Stimulated activated CD4-positive, alpha-beta T cell treated with anti-CD3 and anti-CD28 coated beads, Interleukin-1b, Interleukin-23, amount 100 ng/mL, for 4 hours (primary cell): ENCODE measurements at places on chromosomes 11 and 22.

GRCh38 chr22:30335236-30335635 is 8.5 kb upstream of the TBC1D10A start:
- DNase-seq, result no peak

- no peak for DNase-seq
These were observed 113.9 kb downstream of the CCDC81 start for GRCh38 chr11:86488553-86488952.

DNA sequence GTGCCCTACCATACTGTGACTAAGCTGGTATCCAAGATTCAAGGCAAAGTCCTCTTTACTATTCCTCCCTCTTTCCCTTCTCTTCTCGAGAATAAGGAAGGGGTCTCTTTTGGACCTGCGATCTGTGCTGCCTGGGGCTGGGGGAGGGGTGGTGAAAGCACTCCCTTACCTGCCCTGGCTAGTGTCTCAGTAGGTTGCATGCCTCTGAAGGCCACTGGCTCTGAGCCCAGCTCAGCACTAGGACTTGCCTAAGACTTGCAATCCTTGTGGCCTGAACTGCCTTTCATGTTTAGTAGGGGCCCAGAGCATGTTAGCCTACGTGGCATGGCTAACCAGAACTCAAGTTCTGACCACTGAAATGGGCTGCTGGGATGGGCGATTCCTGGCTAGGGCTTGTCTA is 13.0 kb upstream of the REXO2 start:
- DNase-seq, result no peak

GRCh38 chr11:44746894-44747293 is 20.1 kb downstream of the TSPAN18 start:
- no peak for DNase-seq

- DNase-seq, result no peak
These were observed 31.3 kb downstream of the TRAF6 start for GRCh38 chr11:36478700-36479329.

- no peak for DNase-seq
These were observed 9.1 kb upstream of the CCDC179 start for GRCh38 chr11:22869325-22869724.

- peak; percentile 64 for DNase-seq
These were observed 78.7 kb upstream of the PPARA start for GRCh38 chr22:46071451-46072109.

- no peak for DNase-seq
These were observed 10.2 kb downstream of the SMTN start for GRCh38 chr22:31091106-31091975.

DNA sequence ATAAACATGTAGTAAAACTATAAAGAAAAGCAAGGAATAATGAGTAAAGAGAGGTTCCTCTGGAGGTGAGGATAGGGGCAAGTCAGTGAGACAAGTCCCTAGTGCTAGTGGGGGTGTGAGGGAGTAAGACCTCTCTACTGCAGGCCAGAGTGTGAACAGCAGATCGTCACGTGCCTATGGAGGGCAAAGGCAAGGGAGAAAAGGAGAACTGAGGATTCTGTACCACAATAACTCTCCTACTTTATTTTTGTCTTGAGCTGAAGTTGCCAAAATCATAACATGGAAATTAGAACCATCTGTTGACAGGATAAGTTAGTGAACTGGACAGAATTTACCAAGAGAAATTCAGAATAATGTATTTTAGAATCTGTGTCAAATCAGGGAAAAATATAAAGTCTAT is 77.6 kb downstream of the ENTHD1 start:
- DNase-seq, result no peak

- no peak for DNase-seq
These were observed 256.9 kb upstream of the CTSC start for GRCh38 chr11:88594274-88594950.

DNA sequence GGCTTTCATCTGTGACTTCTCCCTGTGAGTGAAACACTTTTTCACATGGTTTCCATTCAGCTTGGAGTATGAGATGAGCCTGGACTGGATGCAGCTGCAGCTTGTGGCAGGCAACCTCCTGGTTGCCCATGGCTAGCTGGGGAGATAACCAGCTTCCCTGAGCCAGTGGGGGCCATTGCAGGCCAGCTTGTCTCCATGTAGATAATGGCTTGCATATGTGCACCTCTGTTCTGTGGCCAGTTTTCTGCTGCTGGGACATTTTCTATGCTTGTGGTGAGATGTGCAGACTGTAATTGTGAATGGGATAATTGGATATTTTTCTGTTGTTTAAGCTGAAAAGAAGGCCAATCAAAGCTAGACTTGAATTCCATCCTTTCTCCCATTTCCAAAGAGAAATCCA is 38.5 kb downstream of the INSC start:
- DNase-seq, result no peak

GRCh38 chr11:82004537-82005213 is 729.0 kb downstream of the FAM181B start:
- no peak for DNase-seq

DNA sequence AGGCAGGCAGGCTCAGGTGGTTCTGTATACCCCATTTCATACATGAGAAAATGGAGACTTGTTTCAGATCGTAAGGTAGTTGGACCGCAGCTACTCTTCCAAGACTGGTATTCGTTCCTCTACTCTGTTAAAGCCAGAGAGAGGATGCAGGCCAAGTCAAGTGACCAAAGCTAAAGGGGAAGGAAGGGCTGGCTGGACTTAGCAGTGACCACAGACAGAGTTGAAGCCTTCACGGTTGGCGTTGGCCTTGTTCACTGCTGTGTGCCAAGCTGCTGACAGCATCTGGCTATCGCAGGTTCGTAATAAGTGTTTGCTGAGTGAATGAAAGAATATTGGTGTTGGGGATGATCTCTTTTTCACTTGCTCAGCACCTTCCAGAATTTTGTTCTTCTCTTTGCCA is 64.2 kb downstream of the PTPRJ start:
- no peak for DNase-seq

DNA sequence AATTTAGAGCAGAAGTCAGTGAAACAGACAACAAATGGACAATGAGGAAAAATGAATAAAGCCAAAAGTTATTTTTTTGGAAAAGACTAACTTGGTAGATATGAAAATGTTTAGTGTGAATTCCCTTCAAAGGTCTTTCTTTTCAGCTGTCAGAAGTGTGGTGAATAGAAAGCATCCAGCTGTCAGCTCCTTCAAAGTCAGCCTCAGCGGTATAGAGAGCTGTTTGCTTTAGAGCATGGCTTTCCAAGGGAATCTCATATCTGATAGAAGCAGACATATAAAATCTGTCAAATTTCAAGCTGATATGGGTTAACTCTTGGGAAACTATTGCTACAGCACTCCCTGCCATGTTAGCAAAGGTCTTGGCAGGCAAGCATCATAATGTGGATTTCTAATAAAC is 309.3 kb downstream of the CASP12 start:
- no peak for DNase-seq

DNA sequence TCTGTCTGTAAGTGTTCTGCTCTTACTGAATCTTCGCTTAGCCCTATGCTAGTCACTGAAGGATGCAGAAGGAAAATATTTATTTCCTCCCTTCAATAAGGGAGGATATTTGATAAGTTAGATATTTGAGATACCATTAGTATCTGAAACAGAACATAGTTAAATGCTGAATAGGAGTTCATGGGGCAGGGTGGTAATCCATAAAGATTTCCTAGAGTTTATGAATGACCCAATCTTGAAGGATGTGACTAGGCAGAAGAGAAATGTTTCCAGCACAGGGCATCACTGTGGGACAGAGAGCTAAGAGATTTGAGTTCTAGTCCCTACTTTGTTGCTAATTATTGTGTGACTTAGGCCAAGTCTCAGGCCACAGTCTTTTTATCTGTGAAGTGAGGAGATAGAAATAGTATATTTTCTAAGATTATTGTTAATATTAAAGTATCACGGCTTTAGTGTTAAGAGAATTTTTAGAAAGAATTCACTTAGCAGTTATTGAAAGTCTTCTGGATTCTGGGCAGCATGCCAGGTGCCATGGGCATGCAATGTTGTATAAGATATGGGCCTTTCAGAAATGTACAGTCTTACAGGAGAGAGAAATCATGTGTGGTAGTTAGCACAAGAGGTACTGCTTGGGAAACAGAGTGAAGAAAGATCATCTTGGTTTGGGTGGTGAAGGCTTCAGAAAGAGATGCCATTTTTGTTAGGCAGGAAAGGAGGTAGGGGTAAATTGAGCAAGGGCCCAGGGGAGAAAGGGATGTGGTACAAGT is 24.0 kb downstream of the SWAP70 start:
- no peak for DNase-seq

- no peak for DNase-seq
These were observed 19.5 kb upstream of the B3GNT6 start for GRCh38 chr11:77014669-77015068.

GRCh38 chr11:102981324-102981910 is 25.9 kb upstream of the MMP13 start:
- DNase-seq, result no peak

- peak; percentile 6 for DNase-seq
These were observed 47.5 kb upstream of the PICALM start for GRCh38 chr11:86116386-86116726.

- no peak for DNase-seq
These were observed 1.0 kb upstream of the L3MBTL2 start for GRCh38 chr22:41204066-41204465.

DNA sequence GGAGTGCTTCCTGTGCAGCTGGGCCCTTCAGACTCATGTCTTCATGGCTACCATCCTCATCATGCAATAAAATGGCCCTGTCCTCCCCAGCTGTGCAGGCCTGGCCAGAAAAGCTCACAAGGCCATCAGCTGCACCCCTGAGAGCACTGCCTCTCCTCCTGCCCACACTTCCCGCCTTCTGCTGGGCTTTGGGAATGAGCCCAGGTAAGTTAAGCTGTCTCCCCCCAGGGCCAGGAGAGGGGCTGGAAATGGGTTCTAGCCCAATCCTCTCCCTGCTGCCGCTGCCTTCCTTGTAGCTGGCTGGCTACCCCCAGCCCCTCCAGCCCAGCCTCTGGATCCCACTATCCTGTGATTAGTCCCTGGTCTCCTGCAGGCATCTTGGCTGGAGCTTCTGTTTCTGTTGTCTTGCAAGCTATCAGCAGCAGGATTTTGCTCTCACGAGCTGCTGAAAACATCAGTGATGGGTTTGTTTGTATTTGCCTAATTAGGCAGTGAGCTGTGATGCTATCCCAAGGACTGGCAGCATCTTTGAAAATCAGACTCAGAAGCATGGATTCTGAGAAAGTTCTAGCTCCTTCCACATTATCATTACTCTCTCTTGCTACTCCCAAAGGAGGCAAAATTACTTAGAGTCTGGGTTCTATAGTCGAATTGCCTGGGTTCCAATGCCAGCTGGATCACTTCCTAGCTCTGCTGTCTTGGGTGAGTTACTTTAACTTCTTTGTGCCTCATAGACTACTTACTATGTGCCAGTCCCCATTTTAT is 168.1 kb downstream of the ST3GAL4 start:
- no peak for DNase-seq

GRCh38 chr11:70191495-70192140 is 11.5 kb upstream of the FADD start:
- peak; percentile 30 for DNase-seq

- no peak for DNase-seq
These were observed 53.6 kb upstream of the VSTM5 start for GRCh38 chr11:93903989-93904388.

DNA sequence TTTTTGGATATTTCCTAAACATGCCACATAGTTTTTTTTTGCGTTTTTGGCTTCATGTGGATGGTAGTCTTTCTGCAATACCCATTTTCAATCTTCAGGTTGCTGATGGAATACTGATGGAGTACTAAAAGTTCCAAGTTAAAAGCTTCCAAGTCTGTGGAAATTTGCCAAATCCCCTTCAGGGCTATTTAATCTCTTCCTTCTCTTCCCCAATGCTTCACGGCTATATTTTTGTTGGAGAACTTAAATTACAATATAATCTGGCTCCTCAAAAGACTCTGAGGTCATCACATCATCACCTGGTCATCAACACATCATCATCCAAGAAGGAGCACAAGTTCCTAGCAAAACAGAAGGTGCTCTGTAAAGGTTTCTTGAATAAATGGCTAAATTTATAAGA is 881.0 kb upstream of the TENM4 start:
- DNase-seq, result no peak

- no peak for DNase-seq
These were observed 398.2 kb downstream of the SHANK2 start for GRCh38 chr11:70854201-70854600.

- no peak for DNase-seq
These were observed 817.4 kb downstream of the BRD1 start for GRCh38 chr22:49010070-49010863.

- no peak for DNase-seq
These were observed 64.5 kb upstream of the SCUBE2 start for GRCh38 chr11:9155930-9156329.

DNA sequence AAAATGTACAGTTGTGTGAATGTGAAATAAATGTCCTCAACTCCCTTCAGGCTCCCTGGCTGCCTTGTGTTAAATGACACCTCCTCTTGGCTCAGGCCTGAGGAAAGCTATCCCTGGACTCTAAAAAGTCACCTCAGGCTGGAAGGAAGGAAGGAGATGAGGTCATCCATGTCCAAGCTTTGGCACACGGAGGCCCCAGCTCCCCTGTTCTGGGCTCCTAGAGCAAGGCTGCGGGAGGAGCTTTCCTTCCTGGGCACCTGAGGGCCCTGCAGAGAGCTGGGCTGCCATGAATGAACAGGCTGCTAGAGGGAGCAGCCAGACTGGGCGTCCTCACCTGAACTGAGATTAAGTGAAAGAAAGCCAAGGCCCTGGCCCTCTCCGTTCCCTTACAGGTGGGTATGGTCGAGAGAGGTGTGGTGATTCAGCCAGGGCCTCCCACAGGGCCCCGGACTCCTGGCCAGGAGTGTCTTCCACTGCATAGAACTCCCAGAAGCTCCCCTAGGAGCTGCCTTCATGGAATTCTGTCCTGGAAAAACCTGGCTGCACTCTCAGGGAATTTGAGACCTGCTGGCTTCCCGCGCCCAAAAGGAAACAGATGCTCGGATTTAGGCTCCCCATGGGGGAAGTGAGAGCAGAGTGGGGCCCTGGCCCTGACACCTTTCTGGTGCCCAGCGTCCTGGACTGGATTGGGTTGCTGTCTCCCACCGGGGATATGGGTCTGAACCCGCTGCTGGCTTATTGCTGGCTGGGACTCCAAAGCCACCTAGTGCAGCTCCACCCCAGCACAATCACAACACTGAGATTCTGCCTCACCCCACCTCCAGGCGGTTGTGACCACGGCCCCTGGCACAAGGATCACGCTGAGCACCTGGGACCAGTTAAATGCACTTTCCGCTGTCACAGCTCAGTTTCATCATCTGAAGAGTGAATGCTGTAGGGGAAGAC is 22.2 kb downstream of the MYBPC3 start:
- DNase-seq, result no peak

DNA sequence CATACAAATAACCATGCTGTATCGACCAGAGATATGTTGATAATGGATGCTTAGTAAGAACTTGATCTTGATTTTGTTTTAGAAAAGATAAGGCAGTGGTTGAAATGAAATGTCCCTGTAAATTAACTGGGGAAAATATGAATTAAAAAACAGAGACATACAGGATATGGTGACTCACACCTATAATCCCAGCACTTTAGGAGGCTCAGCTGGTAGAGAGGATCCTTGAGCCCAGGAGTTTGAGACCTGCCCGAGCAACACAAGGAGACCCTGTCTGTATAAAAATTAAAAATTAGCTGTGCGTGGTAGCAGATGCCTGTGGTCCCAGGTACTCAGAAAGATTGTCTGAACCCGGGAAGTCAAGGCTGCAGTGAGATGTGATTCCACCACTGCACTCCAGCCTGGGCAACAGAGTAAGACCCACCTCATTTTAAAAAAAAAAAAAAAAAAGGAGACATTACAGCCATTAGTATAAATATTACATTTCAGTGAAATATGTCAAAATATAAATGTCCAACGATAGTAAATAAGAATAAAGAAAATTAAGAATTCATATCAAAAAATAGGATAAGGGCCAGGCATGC is 4.6 kb downstream of the PICALM start:
- DNase-seq, result no peak
